ENCODE measurements at places on chromosomes 6 and 20.

- no peak for DNase-seq
Measured at GRCh38 chr6:52365317-52365716, 3.4 kb downstream of the PAQR8 start.

GRCh38 chr6:142318714-142319113, 16.9 kb downstream of the ADGRG6 start:
- DNase-seq: no peak

GRCh38 chr6:169808608-169808967, 57.2 kb downstream of the ERMARD start:
- no peak for DNase-seq

DNA sequence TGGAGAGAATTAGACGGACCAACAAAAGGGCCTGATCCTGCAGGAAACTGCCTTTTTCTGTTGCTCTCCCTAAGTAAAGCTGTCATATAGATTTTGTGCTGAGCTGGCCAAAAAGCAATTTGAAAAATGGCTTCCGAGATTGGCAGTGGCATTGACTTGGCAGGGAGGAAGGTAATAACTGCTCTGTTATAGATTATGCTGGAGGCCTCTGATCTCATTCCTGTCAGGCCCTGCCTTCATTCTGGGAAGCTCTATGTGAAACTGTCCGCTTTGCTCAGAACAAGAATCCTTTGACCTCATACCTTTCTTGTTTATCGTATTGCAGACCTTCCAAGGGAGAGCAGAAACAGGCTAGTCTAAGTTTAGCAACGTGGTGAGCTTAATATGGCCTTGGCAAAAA, 234.4 kb downstream of the PHACTR1 start:
- no peak for DNase-seq

DNA sequence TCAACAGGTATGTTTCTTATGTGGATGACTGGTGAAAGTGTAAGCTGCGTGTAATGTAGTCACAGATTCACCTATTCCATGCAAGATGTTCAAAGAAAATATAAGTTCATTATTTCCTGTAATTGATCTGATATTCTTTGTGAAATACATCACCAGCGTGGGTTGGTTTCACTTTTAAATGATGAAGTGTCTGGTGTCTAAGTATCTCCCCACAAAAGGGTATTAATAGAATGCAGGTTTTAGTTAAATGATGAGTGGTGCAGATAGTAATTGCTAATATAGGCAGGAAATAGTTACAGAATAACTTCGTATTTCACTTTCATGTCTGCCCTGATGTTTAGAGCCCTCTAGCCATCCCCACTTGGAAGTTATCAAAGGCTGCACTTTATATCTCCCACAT, 22.2 kb downstream of the PGBD1 start:
- no peak for DNase-seq

Measured in DMS 273 treated with DMSO at 0.1 percent for 48 hours (cell line).